ENCODE measurements at places on chromosomes 13 and 19. TPM values are rescaled to one million over a fixed set of nuclear protein-coding genes. Genes with fewer than 3 reads are reported as not detected.

GRCh38 chr13:21894091-21894490, 223.2 kb downstream of the FGF9 start:
- no peak for DNase-seq

FFAR3 gene
- total RNA-seq = not detected

GRCh38 chr19:29413435-29413834, 112.4 kb upstream of the VSTM2B start:
- DNase-seq = no peak

VSIG10L gene
- total RNA-seq = 42.9 TPM

KLK12 gene
- 2.1 TPM for total RNA-seq

STOML3 gene
- not detected for total RNA-seq

DNA sequence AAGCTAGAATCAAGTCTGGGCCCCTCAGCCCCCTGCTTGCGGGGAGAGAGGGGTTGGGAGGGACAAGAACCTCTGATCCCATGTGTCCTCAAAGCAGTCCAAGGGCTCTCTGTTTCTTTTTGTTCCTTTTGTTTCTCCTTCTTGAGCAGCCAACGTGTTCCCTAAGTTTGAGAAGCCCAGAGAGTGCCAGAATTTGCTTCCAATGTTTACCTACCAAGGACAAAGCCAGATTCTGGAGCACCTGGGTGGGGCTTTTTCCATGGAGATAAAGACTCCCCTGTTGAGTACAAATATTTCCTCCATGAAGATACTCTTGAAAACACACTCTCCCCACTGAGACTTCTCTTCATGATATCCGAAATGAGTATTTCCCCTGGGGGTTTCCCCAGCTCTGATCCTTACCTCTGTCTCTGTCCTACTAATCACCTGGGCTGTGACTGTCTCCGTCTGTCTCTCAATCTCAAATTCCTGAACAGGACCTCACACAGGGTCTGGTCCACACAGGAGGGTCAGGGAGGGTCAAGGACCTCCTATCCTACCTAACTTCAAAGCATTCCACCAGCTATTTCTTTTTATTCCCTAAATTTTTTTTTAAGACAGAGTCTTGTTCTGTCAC, 27.4 kb downstream of the CD177 start:
- peak; percentile 66 for DNase-seq

- DNase-seq = no peak
These were observed 103.5 kb downstream of the SUCLA2 start for GRCh38 chr13:47897411-47898050.

GRCh38 chr19:35692010-35692409, 12.3 kb upstream of the ZBTB32 start:
- DNase-seq = no peak

- no peak for DNase-seq
These were observed 246.9 kb upstream of the PRR20A start for GRCh38 chr13:56893843-56894242.

ERICH6B gene
- not detected for total RNA-seq

DNA sequence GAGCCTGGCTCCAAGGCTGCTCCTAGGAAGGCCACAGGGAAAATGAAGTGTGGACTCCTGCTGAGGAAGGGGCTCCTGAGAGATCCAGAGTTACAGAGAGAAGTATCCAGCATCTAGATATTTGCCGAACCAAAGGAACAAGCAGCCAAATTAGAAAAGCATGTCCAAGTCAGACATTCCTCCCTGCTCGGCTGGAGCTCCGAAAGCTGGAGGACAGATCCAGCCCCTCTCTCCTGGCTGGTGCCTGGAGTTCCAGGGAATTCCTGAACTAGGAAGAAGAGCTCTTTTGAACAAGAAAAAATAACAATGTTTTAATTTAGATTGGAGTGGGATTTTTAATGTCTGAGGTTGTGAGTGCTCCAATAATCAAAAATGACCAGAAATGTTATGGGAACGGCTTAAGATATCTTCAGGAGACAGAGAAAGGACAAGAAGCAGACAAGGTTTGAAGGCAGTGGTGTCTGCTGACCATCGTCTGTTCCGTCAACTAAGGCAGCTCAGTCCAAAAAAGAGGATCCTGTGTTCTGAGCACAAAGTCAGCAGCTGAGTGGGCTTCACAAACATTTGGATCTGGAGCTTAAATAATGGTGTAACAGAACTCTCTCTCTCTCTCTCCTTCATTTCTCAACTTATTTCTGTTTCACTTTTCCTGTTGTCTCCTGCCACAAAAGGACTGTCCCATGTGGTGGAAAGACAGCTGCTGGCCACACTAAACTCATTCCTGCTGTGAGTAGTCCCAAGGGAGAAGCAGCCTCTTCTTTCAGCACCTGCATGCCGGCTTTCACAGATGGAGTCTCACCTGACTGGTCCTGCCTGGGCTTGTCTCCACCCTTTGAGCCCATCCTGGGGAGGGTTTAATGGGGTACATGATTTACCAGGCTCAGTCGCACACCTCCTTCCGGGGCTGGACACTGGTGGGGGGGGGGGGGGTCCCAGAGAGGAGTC, 31.5 kb upstream of the IRS2 start:
- DNase-seq = no peak

DNA sequence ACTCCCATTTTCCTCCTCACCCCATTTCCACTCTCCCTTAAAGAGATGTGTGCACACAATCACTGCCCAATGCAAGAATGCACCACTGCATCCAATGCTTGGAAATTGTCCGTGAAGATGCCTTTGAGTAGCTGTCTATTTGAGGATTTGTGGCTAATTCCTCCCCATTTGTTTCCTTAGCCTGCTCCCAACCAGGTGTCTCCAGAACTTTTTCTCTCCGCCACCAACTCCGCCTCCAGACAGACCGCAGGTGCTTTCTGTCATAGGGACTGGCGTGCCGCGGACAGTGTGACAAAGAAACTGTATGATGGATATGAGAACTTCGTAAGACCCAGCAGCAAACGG, 461 bp upstream of the TM9SF2 start:
- DNase-seq = no peak
